ENCODE measurements at places on chromosomes 7 and 10.

GRCh38 chr7:69873512-69873911, 275.2 kb downstream of the AUTS2 start:
- no peak for DNase-seq

GRCh38 chr7:132869166-132869861, 212.6 kb downstream of the CHCHD3 start:
- no peak for DNase-seq

DNA sequence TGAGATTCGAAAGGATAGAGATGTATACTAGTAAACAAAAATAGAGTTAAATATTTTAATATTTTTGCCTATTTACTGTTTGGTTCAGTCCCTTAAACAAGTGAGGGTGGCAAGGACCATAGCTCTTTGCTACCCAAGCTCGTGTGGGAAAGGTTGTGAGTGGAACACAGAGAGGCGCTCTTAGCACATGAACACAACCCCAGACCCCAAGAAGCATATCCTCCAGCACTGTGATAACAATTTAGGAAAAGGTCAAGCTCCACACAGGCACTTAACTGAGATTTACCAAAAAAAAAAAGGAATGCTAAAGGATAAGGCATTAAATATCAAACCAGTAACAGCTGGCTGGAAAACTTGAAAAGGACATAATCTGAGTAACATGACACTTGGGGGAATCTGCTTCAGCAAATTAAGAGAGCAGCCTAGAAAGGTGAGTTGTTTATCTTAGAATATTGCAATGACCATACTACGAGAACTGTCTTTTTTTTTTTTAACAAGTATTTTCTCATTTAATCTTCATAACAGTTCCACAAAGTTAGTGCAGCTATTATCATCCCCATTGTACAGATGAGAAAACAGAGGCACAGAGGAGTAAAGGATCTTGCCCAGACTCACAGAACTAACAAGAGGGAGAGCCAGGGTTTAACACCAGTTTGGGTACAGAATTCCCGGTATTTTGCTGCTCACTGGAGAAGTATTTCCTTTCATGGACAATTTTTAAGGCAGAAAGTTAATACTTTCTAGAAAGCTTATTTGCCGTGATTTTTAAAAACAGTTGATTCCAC, 303.5 kb upstream of the AOAH start:
- DNase-seq = no peak

GRCh38 chr7:131071786-131072504, 255.7 kb upstream of the MKLN1 start:
- DNase-seq = no peak

DNA sequence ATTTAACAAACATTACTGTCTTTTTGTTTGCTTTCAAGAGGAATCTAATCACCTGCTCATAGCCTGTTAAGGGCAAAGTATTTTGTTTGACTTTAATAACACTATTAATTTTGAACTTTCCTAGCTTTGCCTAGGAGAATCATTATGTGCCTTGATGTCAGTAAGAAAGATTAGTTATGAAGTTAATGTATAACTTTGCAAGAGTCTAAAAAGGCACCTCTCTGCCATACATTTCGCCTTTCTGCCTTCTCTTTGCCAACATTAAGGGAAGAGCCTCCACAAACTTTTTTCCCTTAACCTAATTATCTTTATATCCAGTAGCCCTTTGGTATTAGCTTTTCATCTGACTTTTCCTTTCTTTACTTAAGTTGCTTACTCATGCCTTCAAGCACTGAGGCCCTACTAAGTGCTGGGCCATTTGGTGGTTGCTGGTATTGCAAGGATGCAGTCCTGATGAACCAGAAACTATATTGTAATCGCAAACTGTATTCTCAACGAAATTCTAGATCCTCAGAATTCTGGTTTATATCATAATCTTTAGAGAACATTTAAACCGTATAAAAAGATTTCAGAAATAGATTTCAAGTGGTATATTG, 108.5 kb downstream of the SND1 start:
- DNase-seq = no peak

DNA sequence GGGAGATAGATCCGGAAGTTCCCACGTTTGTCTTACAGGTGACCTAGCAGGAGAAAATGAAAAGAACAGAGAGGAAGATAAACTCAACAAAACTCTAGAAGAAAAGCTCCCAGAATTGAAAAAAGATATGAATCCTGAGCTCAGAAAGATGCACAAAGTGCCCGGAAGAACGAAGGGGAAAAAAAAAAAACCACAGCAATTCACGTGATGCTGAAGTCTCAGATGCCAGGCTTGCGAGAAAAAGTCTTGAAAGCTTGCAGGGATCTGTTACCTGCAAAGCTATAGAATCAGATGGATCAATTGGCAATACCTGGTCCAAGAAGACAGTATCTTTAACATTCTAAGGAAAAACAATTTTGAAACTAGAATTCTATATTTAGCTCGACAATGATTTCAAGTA, 33.5 kb downstream of the CARD11 start:
- no peak for DNase-seq

DNA sequence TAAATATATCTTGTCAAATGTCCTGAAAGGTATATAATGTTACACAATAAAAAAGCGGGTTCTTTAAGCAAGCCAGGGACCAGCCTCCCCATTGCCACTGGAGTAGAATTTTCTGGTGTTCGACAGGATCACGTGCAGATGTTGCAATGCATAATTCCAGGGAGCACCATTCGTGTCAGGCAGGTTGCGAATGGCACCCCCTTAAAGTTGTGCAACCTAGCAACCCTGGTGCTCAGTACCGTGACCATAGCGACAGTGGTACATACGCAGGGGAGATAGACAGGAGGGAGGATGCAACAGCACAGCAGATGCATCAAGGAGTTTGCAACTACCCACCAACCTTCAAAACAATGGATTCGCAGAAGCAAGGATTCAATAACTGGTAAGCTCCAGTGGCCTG, 6.6 kb upstream of the BMPR1A start:
- DNase-seq = no peak

GRCh38 chr10:102119417-102120141, 589 bp downstream of the LDB1 start:
- peak; percentile 68 for DNase-seq

- no peak for DNase-seq
Measured at GRCh38 chr7:155182406-155182970, 112.4 kb downstream of the HTR5A start.

DNA sequence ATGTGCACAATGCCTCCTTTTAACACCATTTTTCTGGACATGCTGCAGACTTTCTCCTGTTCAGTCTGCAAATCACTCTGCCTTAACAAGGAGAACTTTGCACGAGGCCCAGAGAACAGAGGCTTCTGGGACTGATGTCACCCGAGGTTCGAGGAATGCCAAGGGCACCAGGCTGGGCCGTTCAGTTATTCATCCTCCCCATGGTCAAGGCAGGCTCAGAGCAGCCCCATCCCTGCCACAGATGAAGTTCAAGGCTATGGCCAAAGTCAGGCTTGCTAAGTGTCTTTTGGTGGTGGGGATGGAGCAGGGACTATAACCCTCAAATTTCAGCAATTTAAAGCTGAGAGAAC, 9.4 kb upstream of the DUSP5 start:
- DNase-seq = no peak

DNA sequence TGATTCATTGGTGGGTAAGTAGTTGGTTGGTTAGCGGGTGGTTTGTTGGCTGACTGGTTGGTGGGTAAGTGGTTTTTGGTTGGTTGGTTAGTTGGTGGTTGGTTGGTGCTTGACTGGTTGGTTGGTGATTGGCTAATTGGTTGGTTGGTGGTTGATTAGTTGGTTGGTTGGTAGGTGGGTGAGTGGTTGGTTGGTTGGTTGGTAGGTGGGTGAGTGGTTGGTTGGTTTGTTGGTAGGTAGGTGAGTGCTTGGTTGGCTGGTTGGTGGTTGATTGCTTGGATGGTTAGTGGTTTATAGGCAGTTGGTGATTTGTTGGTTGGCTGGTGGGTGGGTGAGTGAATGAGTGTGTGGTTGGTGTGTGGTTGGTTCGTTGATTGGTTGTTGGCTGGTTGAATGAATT, 44.2 kb downstream of the CALML3 start:
- no peak for DNase-seq

- no peak for DNase-seq
Measured at GRCh38 chr10:17913604-17914003, 38.1 kb upstream of the SLC39A12 start.

DNA sequence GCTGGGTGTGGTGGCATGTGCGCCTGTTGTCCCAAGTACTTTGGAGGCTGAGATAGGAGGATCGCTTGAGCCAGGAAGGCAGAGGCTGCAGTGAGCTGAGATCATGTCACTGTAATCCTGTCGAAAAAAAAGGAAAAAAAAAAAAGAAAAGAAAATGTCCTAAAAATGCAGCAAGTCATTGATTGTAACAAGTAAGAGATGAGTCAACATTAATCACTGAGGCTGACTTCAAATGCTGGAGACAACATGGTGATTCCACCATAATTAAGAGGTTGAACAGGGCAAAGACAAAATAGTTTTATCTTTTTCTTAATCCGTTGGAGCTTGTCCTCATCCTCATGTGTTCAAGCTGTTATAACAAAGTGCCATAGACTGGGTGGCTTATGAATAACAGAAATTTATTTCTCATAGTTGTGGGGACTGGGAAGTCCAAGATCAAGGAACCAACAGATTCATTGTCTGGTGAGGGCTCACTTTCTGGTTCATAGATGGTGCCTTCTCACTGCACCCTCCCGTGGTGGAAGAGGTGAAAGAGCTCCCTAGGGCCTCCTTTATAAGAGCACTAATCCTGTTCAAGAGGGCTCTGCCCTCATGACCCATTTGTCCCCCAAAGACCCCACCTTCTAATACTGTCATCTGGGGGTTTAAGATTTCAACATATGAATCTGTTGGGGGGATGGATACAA, 60.3 kb downstream of the TBXAS1 start:
- no peak for DNase-seq

GRCh38 chr7:19121977-19122588, 4.6 kb upstream of the TWIST1 start:
- no peak for DNase-seq

GRCh38 chr7:28161331-28161730, 19.3 kb downstream of the JAZF1 start:
- no peak for DNase-seq

- DNase-seq = no peak
Measured at GRCh38 chr7:112080978-112081377, 125.2 kb downstream of the DOCK4 start.

- DNase-seq = no peak
Measured at GRCh38 chr10:71660313-71660712, 59.3 kb downstream of the C10orf105 start.

GRCh38 chr7:35748371-35748770, 52.5 kb upstream of the SEPTIN7 start:
- no peak for DNase-seq

DNA sequence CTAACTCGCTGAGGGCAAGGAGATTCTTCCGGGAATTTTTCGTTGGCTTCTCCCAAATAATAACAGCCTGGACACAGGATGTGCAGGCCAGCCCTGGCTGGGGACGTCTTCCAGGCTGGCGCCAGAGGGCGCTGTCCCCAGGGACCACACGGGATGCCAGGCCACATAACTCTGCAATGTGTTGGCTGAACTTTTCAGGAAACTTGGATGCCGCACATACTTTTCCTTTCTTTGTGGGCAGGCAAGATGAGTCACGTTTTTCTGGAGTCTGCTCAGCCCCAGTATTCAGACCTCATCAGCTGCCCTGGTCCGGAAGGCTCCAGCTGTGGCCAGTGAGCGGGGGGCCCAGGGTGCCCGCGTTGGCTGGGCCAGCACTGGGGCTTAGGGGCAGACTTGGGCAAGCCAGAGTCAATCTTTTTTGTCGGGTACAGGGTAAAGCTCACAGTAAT, 122.7 kb downstream of the PRKAG2 start:
- DNase-seq = peak; percentile 50

DNA sequence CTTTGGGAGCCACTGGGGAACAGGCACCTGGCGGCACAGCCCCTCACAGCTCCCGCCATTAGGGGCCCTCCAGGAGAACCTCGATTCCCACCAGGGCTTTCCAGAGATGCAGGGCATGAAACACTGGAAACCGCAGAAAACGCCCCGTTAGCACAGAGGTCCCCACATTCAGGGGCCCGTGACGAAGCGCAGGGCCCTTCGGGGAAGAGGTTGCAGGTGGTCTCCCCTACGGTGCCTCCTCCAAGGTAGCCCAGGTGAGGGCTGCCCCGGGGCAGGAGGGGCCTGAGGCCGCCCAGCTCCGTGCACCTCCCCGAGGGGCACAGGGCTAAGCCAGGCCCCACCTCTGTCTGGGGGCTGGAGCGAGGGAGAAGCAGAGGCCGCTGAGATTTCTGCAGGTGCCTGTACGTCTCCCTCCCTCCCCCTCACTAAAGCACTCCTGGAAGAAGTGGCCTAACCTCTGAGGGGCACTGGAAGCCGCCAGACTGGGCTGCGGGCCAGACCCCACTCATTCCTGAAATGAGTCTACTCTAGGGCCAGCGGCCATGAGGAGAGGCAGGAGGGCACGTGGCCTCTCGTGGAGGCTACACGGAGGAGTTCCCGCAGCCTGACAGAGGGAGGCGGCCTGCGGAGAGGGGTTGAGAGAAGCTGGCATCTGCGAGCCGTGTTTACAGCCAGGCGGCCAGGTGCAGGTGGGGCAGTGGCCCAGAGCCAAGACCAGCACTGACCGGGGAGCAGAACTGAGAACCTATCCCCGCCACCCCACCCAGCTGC, 6.9 kb downstream of the PDGFA start:
- no peak for DNase-seq

Measured in activated naive CD8-positive, alpha-beta T cell treated with anti-CD3 and anti-CD28 coated beads, Interleukin-2, amount 10 ng/mL, durations not matched to agents 7 days and 5 days (primary cell).